Muscle of leg (tissue), 16 donors: ENCODE measurements at places on chromosomes 12 and 14. TPM values are rescaled to one million over a fixed set of nuclear protein-coding genes. Genes with fewer than 3 reads are reported as not detected.

Gene IFNG-AS1
- polyA plus RNA-seq, result 0.35 TPM

Gene SLC16A7
- 2.6 TPM for polyA plus RNA-seq

Gene MEG3
- 2,107 TPM for polyA plus RNA-seq

Gene CLEC7A
- 1.2 TPM for polyA plus RNA-seq

DNA sequence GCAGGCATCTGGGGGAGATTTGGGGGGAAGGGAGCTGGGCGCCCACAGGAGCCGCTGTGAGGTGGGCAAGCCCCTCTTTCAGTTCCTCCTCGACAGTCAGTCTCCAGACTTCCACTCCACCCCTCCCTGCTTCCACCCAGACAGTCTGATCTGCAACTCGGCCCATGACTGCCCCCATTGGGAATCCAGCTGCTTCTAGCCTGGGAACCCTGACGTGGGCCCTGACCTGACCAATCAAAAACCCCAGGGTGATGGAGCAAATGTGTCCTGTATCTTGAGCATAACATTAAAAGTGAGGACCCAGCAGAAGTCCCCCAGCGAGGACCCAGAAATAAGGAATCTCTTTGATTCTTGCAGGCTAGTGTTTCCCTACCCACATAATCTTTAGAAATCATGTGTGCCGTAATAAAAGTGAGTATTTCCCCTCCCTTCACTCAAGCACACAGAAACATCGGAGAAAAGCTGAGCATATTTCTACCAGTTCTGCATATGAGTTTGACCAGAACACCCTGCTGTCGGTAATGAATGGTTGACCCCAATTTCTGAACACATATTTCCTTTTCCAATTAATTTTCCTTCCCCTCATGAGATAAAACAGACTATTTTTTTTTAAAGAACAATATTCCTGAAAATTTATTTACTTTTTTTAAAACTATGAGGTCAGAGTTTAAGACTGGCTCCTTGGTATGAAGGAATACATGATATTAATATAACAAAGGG, 6.4 kb downstream of the SSH1 start:
- DNase-seq, result peak; percentile 72

Gene RNASE1
- 224 TPM for polyA plus RNA-seq

Gene NELL2
- 0.62 TPM for polyA plus RNA-seq
